ENCODE measurements at places on chromosomes 2 and 18.

- no peak for DNase-seq
These were observed 9.0 kb upstream of the FABP1 start for GRCh38 chr2:88136817-88137216.

DNA sequence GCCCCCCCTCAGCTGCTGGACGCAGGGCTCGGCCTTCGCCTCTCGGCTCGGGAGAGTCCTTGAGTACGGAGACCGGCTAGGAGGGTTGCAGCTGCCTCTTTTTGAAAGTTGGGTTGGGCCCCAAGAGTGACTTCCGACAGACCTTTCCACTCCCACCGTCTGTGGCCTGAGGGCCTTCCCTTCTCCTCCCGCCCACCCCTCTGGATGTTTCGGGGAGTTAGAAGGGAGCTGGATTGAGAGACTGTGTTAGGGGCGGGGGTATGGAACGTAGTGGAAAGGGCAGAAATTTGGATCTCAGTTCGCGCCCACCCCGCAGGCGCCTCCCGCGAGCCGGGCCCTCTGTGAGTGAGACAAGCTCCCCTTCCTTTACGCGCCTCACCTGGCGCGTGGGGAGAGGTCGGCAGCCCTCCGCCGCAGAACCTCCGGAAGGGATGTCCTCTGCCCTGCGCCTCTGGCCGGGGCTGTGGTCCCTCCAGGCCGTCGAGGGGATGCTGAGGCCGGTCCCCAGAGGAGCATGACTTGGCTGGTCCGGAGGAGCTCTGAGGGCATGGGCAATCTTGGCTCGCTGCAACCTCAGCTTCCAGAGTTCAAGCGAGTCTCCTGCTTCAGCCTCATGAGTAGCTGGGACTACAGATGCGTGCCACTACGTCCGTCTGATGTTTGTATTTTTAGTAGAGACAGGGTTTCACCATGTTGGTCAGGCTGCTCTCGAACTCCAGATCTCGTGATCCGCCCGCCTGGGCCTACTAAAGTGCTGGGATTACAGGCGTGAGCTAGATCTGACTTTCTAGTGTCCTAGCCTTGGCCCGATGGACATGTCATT is 15.9 kb downstream of the C2orf74 start:
- no peak for DNase-seq

DNA sequence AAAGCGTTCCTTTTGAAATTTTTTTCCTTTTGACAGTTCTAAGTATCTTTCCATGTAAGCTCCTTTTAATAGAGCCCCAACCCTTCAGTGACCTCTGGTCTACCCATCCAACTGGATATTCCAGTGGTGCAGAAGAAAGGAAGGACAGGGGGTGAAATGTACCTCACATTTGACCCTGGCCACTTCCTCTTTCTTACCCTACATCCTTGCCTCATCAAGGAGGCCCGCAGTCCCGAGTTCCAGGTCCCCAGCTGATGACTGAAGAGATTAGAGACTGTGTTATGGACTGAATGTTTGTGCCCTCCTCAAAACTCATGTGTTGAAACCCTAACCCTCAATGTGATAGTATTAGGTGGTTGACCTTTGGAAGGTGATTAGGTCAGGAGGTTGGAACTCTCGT is 158.1 kb downstream of the RBM43 start:
- no peak for DNase-seq

- no peak for DNase-seq
These were observed 119.2 kb downstream of the PRKRA start for GRCh38 chr2:178331474-178332432.

DNA sequence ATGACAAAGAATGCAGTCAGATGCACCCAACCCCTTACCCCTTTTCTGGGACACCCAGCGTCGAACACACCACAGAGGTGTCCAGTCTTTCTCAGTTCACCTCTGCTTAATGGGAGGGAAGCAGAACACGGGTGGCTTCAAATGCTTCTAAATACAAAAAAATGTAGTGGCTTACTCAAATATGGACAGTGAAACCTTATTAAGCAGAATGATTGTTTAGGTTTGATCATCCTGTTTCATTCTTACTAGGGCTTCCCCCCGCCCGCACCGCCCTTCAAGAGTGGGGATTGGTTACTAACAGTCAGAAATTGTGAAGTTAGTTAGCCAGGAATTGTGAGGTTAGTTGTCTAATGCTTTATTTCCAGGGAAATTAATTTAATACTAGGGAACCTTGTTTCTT is 21.6 kb downstream of the ATG16L1 start:
- no peak for DNase-seq

GRCh38 chr2:55232863-55233657 is 572 bp downstream of the RPS27A start:
- peak; percentile 19 for DNase-seq

DNA sequence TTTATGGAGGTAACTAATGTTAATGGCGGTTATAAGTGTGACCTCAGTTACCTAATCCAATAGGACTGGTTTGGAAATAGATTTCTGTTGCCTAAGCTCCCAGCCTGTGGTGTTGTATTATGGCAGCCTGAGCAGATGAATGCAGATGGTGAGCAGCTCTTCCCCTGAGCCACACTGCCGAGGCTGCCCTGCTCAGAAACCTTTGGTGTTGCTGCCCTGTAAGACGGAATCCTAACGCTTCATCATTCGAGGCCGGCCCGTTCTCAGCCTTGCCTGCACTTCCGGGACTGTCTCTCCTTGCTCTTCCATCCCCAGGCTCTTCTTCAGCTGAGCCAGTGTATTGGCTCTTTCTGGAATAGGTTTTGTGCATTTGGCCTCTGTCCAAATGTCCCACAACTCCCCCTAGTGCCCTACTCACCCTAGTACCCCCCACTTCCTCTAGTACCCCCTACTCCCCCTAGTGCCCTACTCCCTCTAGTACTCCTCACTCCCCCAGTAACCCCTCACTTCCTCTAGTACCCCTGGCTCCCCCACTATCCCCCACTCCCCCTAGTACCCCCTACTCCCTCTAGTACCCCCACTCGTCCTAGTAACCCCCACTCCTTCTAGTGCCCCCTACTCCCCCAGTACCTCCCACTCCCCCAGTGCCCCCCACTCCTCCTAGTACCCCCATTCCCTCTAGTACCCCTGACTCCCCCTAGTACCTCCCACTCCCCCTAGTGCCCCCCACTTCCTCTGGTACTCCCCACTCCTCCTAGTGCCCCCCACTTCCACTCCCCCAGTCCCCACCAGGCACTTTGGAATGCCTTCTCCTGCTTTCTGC is 106.0 kb upstream of the TAF1B start:
- DNase-seq = no peak

- DNase-seq = no peak
These were observed 105.1 kb downstream of the RDH14 start for GRCh38 chr2:18455236-18455862.

- DNase-seq = no peak
These were observed 27.3 kb upstream of the GPR17 start for GRCh38 chr2:127618551-127619202.

DNA sequence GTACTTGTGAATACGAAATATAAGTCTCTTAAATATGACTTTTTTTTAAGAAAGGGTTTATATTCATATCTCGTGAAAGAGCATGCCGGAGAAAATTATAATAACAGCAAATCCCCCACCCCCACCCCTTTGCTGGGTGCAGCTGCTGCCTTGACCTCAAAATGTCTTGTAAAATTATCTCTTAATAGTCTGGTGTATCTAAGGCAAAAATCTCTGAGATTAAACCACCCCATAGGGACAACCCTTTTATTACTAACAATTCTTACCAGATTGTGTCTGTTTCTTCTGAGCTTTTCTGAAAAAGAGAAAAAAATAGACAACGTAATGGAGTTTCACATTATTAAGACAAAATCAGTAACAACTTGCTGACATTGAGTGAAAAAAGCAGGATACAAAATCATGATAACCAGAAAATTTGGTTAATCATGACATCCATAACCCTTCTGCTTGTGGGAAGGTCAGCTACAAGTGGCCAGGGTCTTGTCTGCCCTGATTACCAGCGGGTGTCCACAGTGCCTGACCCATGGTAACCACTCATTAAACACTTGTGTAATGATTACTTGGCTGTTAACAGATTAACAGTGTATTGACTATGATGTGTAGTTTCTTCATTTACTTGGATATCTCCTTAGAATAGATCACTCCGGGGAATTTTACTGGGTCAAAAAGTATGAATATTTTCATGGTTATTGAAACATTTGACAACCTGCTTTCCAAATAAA is 1.5 kb downstream of the STRADB start:
- no peak for DNase-seq

GRCh38 chr2:88698498-88699233 is 7.2 kb downstream of the RPIA start:
- DNase-seq = no peak

DNA sequence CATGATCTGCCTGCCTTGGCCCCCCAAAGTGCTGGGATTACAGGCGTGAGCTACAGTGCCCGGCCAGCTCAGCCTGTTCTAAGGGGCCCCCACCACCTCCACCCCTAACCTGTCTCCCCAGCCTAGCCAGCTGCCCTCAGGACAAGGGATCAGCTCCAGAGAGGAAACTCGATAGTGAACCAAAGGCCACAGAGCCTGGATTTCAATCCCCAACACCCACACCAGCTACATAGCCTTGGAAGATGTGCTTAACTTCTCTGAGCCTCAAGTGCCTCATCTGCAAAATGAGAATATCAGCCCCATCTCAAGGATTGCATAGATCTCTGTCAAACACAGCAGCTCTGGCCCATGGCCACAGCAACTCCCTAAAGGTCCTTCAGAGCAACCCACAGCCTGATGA is 32.0 kb downstream of the BIN1 start:
- no peak for DNase-seq

- no peak for DNase-seq
These were observed 10.7 kb downstream of the AMER3 start for GRCh38 chr2:130766037-130766436.

- no peak for DNase-seq
These were observed 15.6 kb downstream of the SLC4A5 start for GRCh38 chr2:74327627-74328026.

GRCh38 chr2:180219491-180219890 is 212.4 kb upstream of the CWC22 start:
- DNase-seq = no peak

DNA sequence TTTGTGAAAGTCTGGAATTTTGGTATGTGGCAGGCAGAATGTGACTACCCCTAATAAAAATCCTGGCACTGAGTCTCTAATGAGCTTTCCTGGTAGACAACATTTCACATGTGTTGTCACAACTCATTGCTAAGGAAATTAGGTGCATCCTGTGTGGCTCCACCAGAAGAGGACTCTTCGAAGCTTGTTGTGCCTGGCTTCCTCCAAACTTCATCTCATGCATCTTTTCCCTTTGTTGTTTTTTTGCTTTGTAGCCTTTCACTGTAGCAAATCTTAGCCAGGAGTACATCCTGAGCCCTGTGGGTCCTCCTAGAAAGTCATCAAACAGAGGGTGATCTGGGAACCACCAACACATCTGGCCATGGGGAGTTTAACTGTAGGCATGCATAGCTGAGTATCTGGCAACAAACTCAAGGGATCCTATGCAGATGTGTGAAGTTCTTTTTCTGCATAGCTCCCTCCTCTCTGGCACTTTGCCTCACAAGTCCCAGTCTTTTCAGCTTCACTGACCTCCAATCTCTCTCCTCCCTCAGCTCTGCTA is 42.1 kb upstream of the SERTAD2 start:
- no peak for DNase-seq

DNA sequence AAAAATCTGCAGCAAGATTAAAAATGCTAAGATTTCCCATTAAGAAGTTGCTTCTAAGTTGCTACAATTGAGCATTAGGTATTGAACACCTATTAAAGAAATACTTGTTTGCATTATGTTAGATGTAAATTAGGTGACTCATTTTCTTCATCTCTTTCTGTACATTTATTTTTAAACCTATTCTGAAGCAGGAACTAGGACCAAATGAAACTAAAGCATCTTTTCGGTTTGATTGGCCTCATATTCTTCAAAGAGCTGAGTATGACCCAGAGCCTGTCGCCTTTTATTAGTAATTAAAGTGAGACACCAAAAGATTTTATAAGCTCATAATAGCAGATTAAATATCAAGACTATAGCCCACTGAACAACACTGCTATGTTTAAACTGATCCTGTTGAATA is 83.4 kb upstream of the ZEB2 start:
- no peak for DNase-seq

- DNase-seq = no peak
These were observed 48.8 kb downstream of the STK39 start for GRCh38 chr2:168198476-168199207.

- no peak for DNase-seq
These were observed 3.5 kb downstream of the RALB start for GRCh38 chr2:120255986-120256650.

DNA sequence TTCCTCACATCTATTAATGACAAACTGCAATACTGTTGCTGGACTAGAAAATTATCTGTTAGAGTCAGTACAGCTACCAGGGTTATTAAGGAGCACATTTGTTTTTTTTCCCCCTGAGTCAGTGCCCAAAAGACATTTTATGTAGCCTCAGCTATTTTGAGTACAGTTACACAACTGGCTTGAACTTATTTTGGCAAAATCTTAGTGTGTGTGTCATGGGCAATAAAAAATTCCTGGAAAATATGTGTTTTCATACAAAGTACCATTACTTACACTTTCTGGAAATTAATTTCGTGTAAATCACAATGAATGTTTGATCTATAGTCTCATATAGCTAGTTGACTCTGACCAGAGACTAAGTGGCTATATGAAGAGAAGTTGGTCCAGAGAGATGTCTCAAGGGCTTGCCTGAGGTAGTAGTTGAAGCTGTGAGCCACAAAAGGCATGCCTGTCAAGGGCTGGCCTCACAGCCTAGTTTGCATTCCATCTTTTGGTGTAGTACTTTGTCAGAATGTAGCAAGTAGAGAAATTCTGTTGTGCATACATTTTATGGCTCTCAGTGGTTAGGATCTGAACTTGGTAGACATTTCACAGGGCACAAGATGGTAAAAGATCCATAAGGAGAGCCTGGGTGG is 283.4 kb downstream of the MTX2 start:
- DNase-seq = no peak

GRCh38 chr2:161165811-161166210 is 5.6 kb downstream of the TANK start:
- no peak for DNase-seq

DNA sequence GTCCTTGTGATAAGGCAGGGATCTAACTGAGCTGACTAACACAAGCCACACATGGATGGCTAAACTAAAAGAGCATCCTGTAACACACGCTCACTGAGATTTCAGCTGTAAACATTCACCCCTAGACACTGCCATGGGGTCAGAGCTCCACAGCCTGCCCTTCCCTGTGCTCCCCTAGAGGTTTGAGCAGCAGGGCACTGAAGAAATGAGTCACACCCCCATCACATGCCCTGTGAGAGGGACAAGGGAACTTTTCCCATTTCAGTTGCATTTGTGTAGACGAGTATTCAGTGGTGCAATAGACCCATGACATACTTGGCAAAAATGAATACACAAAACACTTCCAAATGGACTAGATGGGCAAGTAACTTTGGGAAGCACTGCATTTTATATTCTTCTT is 402.4 kb upstream of the LRRTM1 start:
- DNase-seq = no peak

GRCh38 chr18:23355206-23355605 is 97.9 kb upstream of the RIOK3 start:
- no peak for DNase-seq

GRCh38 chr2:108589781-108590180 is 55.5 kb downstream of the LIMS1 start:
- no peak for DNase-seq
